ENCODE measurements at places on chromosomes 3 and 15. TPM values are rescaled to one million over a fixed set of nuclear protein-coding genes. Genes with fewer than 3 reads are reported as not detected.

The CTXND1 gene
- total RNA-seq: not detected

The C3orf20 gene
- 0.15 TPM for total RNA-seq

The SLC7A14 gene
- total RNA-seq: not detected

The FAM3D gene
- total RNA-seq: not detected

The PLSCR2 gene
- not detected for total RNA-seq

The ESYT3 gene
- 0.22 TPM for total RNA-seq

The SHC4 gene
- total RNA-seq: 0.39 TPM

The CHRNA5 gene
- total RNA-seq: 1.4 TPM

The PPP1R14D gene
- total RNA-seq: not detected

The GPR176 gene
- total RNA-seq: not detected

The RHOV gene
- not detected for total RNA-seq

The SAMMSON gene
- total RNA-seq: not detected

The FRMD5 gene
- total RNA-seq: not detected

The VGLL3 gene
- total RNA-seq: not detected

The CFAP91 gene
- total RNA-seq: not detected

The CNTN6 gene
- not detected for total RNA-seq

The CADPS gene
- total RNA-seq: not detected

The LDHAL6B gene
- not detected for total RNA-seq

The DPPA2 gene
- total RNA-seq: not detected

The TMC3 gene
- not detected for total RNA-seq

The STAC gene
- total RNA-seq: not detected

The TUBGCP5 gene
- total RNA-seq: 19.0 TPM

The CLSTN2 gene
- not detected for total RNA-seq

The RASGRP1 gene
- total RNA-seq: 157 TPM

The HYAL1 gene
- total RNA-seq: 0.40 TPM

The NRG4 gene
- not detected for total RNA-seq
